ENCODE measurements at places on chromosomes 5 and 9.

DNA sequence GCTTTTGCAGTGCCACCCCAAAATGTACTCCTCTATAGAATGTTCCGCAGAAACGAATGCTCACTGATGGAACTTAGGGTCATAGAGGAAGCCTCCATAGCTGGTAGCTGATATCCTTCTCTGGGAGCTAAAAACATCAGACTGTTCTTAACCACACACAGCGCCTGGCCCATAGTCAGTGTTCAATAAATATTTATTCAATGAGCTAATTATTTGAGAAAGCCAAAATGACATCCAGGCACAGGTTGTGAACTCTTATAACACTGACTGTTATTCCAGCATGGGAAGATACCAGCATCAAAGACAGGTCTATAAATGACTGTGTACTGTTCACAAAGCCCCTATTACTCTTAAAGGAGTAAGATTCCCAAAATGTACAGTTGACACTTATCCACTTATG is 12.9 kb downstream of the GDF9 start:
- no peak for DNase-seq

- DNase-seq, result no peak
These were observed 194.3 kb upstream of the VLDLR start for GRCh38 chr9:2427120-2427891.

- no peak for DNase-seq
These were observed 6.0 kb upstream of the NIPBL start for GRCh38 chr5:36870399-36871040.

DNA sequence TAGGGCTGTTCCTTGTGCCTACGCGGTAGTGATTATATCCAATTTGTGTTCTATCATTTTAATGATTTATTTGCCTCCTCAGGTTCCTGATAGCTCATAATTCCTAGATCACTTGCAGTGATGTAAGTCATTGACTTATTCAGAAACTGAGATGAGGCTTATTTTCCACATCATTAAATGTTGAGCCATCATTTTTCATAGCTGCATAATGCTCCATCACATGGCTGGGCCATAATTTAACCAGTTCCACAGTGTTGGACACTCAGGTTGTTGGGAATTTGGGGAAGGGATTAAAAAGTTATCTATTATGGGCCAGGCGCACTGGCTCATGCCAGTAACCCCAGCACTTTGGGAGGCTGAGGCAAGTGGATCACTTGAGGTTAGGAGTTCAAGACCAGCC is 35.8 kb upstream of the HMCN2 start:
- no peak for DNase-seq

GRCh38 chr9:87887661-87888480 is 5.2 kb downstream of the SPATA31E1 start:
- DNase-seq, result no peak

- DNase-seq, result no peak
These were observed 48.8 kb upstream of the RETREG1 start for GRCh38 chr5:16665601-16666000.

DNA sequence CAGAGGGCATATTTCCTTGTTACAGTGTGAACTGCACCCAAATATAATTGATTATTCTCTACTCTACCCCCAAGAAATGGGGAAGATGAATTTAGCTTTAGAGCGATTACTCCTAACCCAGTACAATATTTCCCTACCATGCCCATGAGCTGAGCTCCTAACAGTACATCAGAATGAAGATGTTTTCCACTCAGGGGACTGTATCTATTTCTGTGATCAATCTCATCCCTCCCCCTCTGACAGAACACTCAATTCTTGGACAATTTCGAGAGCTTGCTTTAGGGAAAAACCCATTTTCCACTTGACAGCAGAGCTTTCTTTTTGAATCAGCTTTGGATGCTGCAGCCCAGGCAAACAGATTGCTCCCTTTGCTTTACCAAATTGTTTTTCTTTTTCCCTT is 24.7 kb upstream of the TEX48 start:
- DNase-seq, result no peak

- DNase-seq, result no peak
These were observed 22.7 kb downstream of the SLC12A7 start for GRCh38 chr5:1089146-1089545.

DNA sequence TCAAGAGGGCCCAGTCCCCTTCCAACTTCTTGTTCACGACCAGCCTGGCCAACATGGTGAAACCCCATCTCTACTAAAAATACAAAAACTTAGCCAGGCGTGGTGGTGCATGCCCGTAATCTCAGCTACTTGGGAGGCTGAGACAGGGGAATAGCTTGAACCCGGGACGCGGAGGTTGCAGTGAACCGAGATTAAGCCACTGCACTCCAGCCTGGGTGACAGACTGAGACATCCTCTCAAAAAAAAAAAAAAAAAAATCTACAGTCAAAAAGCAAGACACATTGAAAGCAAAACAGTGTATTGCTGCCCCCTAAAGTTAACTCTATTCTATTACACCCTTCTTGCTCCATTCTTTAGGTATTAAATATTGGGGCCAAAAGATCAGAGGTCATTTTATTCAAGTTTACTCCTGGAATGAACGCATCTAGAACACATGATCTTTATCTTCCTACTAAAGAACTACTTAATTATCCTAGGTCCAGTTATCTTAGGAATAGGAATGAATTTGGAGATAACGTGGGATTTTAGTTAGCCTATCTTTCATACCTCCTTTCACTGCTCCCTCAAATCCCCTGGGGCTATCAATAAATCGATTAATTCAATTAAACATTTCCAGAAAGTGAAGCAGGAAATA is 2.4 kb downstream of the ATG12 start:
- no peak for DNase-seq

- DNase-seq, result no peak
These were observed 103.2 kb upstream of the SPATA31D4 start for GRCh38 chr9:81824802-81825730.

- no peak for DNase-seq
These were observed 82.0 kb upstream of the PCAT7 start for GRCh38 chr9:94472806-94473360.

GRCh38 chr5:36374266-36374862 is 72.7 kb upstream of the RANBP3L start:
- no peak for DNase-seq

- DNase-seq, result no peak
These were observed 103.7 kb downstream of the ARL15 start for GRCh38 chr5:54206580-54207229.

DNA sequence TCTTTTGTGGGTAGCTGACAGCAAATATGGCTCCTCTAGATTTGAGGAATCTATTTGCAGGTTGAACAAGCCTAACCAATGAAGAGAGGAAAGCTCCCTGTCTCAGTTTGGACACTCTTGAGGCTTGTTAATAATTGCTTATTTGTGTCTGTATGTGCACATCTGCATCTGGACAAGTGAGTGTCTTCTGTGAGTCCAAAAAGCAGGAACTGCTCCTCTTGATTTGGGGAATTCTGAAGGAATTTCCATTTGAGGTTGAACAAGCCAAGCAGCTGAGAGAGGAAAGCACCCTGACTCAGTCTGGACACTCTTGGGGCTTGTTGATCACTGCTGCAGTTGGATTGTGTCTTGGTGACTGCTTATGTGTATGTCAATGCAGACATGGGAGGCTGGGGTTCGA is 211.6 kb downstream of the DTWD2 start:
- DNase-seq, result no peak

DNA sequence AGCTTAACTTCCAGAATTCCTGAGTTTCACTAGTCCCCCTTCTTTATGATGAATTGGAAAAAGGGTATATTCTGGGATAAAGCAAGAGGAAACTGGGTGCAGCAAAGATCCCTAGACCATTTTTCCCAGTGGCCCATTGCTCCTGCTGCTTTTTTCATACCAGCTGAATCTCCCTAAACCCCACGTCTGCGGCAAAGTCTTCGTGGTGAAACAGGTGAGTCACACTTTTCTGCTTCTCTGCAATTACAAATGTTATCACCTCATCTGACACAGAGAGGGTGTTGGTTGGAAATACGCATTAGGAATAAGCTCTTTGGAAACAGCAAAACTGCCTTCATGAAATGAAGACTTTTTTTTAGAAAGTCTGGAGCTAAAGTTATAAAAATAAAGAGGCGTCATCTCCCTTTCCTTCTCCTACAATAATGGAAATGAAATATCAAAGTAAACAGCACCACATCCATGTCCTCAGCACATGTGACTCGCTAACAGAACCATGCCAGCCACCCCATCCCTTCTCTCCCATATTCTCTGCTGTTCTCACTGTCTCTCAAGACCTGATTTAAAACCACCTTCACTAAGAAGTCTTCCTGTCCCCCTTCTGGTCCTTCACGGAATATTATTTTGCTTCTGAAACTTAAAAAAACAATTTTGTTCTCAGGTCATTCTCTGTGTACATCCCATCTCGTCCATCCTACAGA is 39.5 kb upstream of the GLRX start:
- peak; percentile 19 for DNase-seq

GRCh38 chr5:5069851-5070250 is 70.3 kb upstream of the ADAMTS16 start:
- no peak for DNase-seq

GRCh38 chr5:1799602-1800471 is at the start of gene MRPL36:
MRPL36 (minus strand) TSS chr5:1799837; CDS start chr5:1798935, 902 bp downstream.
- peak; percentile 91 for DNase-seq

Measured in stimulated activated CD4-positive, alpha-beta T cell treated with anti-CD3 and anti-CD28 coated beads, Interleukin-2, amount 100 ng/mL, for 4 hours (primary cell).